ENCODE measurements at places on chromosomes 12 and 14.

DNA sequence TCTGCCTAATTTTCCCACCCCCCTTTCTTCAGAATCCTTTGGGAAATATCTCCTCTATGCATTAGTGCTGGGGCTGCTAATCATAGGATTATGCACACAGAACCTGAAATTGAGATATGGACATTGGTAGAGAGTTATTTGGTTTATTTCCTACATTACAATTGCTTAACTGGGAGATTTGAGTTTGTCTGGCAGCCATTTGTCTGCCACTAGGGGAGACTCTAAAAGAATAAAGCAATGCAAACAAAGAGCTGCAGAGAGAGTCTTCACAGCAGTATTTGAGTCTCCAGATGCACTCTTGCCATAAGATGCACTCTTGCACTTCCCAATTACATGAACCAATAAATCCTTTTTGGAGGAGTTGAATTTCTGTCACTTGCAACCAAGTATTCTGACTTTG lies 12.0 kb upstream of the PCNX4 start:
- no peak for DNase-seq

DNA sequence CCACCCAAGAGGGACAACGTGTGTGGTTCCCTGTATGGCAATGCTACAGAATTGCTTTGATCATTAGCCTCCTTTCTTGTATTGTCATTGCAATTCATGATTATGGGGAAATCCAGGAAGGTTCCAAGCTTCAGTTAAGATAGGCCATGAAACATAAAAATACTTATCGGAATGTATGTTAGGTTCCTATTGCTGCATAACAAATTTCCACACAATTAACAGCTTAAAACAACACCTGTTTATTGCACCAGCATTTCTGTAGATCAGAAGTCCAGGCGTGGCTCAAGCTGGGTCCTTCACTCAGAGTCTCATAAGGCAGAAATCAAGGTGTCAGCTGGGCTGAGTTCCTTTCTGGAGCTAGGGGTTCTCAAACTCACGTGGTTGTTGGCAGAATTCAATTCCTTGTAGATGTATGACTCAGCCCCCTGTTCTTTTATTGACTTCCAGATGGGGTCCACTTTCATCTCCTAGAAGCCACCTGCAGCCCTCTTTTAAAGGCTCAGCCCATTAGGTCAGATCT lies 365.6 kb upstream of the TMPO start:
- DNase-seq = no peak

- DNase-seq = no peak
These were observed 86.8 kb upstream of the TMEM132C start for GRCh38 chr12:128180166-128180565.

DNA sequence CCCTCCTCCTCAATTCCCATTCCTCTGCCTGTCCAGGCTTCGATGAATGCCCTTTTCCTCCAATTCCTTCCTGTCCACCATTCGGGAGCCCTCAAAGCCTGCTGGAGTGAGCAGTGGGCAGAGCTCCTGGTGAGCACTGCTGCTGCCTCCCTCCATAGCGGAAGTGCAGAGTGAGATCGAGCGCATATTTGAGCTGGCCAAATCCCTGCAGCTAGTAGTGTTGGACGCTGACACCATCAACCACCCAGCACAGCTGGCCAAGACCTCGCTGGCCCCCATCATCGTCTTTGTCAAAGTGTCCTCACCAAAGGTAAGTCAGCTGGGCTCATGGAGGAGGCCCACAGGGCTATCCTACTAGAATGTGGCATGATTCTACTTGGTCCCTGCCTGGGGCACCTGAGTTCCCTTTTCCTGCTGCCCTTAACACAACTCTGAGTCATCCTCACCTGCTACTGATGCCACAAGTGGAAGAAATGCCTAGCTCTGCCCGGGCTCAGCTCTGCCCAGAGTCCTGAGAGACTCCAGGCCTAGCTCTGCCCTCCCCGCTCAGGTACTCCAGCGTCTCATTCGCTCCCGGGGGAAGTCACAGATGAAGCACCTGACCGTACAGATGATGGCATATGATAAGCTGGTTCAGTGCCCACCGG lies 8.0 kb downstream of the CACNB3 start:
- no peak for DNase-seq

DNA sequence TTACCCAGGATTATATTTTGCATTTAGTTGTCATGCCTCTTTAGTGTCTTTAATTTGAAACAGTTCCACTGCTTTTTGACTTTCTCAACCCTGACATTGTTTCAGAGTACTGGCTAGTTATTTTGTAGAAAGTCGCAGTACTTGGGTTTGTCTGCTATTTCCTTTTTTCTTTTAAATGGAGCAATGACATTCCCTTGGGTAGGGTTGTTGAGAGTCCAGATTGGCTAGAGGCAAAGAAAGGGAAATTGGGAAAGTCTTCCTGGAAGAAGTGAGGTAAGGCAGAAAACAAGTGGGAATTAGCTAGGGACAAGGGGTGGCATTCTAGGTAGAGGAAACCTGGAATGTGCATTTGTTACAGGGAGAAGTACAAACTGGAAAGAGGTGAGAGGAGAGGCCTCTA lies 245.9 kb downstream of the EMP1 start:
- no peak for DNase-seq
